ENCODE measurements at places on chromosomes 6 and 20. TPM values are rescaled to one million over a fixed set of nuclear protein-coding genes. Genes with fewer than 3 reads are reported as not detected.

- DNase-seq: no peak
These were observed 38.0 kb downstream of the PKHD1 start for GRCh38 chr6:52049252-52050050.

MDFI gene
- 12.3 TPM for total RNA-seq

COX4I2 gene
- 6.8 TPM for total RNA-seq

SMOC2 gene
- 31.7 TPM for total RNA-seq

All from right atrium auricular region (tissue), 2 donors.